ENCODE measurements at places on chromosomes 2 and 18. TPM values are rescaled to one million over a fixed set of nuclear protein-coding genes. Genes with fewer than 3 reads are reported as not detected.

DNA sequence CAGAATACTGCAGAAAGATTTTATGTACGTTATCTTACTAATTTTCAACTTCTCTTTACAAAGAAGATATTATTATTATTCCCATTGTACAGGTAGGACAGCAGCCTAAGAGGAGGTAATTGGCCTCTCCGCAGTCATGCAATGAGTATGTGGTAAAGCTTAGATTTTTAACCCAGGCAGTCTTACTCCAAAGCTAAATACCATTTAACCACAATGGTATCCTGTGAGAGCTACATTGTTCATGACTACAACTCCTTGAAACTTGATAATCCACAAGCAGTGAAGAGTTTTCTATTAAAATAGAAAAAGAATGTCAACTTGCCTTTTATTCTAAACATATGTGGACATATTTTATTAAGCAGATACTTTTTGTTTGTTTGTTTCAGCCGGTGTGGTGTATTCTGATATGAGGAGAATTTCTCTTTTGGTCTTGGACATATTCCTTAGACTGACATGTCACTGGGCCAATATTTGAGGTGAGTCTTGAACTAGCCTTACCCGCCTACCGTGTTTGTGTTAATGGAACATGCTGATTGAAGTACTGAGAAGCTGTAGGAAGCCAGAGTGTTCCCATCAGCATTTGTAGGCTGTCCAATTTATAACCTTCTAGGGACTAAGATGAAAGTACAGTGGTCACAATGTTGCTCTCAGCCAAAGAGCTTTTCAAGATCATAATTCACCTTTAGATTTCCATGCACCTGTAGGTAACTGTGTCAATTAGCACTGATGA, 293.9 kb upstream of the DCC start:
- DNase-seq: no peak
- no peak overlapping the region for H3K27ac ChIP-seq

- H3K36me3 ChIP-seq: no peaks in the 10 kb centered on the region
- no peaks in the 10 kb centered on the region for H3K4me1 ChIP-seq
- no peak overlapping the region for H3K4me3 ChIP-seq
- H3K27me3 ChIP-seq: no peaks in the 10 kb centered on the region
These were observed 813.3 kb downstream of the DCC start for GRCh38 chr18:53153281-53153680.

GRCh38 chr18:58174285-58174684, 130.3 kb downstream of the NEDD4L start:
- no peaks in the 10 kb centered on the region for H3K27me3 ChIP-seq
- H3K4me1 ChIP-seq: peaks cover 4% of the 10 kb centered on the region
- no peak overlapping the region for H3K27ac ChIP-seq
- no peak for DNase-seq
- H3K4me3 ChIP-seq: no peak overlapping the region

SRD5A2 gene
- total RNA-seq: not detected

CFAP65 gene
- not detected for total RNA-seq

PTPRN gene
- 0.88 TPM for total RNA-seq
